Astrocyte (in vitro differentiated cells and primary cell): ENCODE measurements at places on chromosomes 4 and X. TPM values are rescaled to one million over a fixed set of nuclear protein-coding genes. Genes with fewer than 3 reads are reported as not detected.

DNA sequence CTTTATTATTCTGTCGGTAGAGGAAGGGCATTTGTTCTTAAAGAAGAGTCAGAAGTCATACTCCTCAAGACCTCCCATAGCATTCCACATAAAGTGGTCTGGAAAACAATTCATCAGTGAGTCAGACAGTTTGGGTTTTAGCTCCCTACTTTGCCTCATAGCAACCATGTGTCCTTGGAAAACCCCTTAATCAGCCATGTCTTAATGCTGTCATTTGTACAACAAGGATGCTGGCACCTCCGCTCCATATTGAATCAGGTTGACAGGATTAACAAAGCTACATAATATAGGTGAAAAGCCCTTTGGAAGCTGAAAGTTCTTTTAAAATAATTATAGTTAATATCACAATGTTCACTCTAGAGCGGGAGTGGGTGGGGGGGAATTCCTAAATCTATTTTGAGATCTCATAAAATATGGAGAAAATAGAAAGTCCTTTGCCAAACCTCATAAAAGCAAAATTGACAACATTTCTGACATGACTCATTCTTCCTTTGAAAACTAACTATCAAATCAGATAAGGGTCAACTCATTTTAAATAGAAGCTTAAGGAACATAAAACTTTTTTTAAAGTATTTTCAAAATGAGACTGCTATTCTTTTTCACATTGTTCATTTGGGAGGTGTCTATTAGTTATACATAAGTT lies 37.3 kb upstream of the GUCY1A1 start:
- no peaks in the 10 kb centered on the region for H3K36me3 ChIP-seq
- H3K27me3 ChIP-seq = no peaks in the 10 kb centered on the region
- DNase-seq = peak; percentile 72
- no peaks in the 10 kb centered on the region for H3K4me1 ChIP-seq

GRCh38 chr4:79492148-79492547 lies 84.1 kb upstream of the GK2 start:
- no peaks in the 10 kb centered on the region for H3K4me1 ChIP-seq
- H3K36me3 ChIP-seq = no peaks in the 10 kb centered on the region
- DNase-seq = no peak
- no peak overlapping the region for H3K27ac ChIP-seq
- no peaks in the 10 kb centered on the region for H3K27me3 ChIP-seq

The TMPRSS11A gene
- total RNA-seq = not detected in 2 replicates

DNA sequence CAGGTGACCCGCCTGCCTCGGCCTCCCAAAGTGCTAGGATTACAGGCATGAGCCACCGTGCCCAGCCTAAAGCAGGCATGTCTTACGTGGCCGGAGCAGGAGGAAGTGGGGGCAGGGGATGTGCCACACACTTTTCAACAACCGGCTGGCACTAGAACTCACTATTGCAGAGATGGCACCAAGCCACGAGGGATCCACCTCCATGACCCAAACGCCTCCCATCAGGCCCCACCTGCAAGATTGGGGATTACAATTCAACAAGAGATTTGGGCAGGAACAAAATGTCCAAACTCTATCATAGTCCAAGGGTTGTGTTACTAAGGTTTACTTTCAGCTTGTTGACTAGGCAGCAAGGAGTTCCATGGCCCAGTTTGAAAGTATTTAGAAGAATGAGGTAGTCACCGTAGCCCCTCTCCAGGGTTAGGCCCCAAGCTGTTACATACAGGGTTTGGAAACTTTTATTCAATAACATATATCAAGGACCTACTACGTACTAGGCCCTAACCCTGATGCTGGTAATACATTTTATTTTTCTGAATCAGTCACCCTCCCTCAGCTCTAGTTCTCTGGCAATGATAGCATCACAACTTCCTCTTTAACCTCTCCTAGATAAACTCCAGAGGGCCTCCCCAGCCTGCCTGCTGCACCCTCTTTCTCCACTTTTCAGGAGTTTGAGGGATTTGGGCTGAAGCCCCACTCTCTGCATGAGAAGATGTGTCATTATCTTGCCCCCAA lies 18.0 kb upstream of the TBC1D14 start:
- H3K27ac ChIP-seq = peak overlapping the region; percentile 3
- peaks cover 13% of the 10 kb centered on the region for H3K4me1 ChIP-seq
- no peak overlapping the region for H3K4me3 ChIP-seq
- H3K36me3 ChIP-seq = no peaks in the 10 kb centered on the region

- H3K4me1 ChIP-seq = no peaks in the 10 kb centered on the region
- DNase-seq = no peak
- no peaks in the 10 kb centered on the region for H3K27me3 ChIP-seq
- no peaks in the 10 kb centered on the region for H3K36me3 ChIP-seq
Observed at GRCh38 chr4:155234206-155234605, 25.8 kb downstream of the NPY2R start.

DNA sequence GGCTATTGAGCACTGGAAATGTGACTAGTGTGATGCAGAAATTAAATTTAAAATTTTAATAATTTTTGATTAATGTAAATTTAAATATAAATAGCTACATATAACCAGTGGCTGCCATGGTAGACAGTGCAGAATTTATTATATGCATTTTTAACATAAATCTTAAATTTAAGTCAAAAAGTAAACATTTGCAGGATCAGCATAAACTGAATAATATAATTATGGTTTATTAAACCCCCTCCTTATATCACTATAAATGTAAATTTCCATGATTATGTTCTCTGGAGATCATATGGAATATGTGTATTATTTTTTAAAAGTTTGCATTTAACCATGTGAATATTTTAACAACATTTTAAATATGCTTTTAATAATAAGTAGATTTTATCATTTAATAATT lies 155.8 kb downstream of the TEX13C start:
- H3K27ac ChIP-seq = no peak overlapping the region
- DNase-seq = no peak
- no peaks in the 10 kb centered on the region for H3K4me1 ChIP-seq
- H3K36me3 ChIP-seq = no peaks in the 10 kb centered on the region
- no peak overlapping the region for H3K4me3 ChIP-seq

- no peaks in the 10 kb centered on the region for H3K4me1 ChIP-seq
- no peak overlapping the region for H3K27ac ChIP-seq
- no peaks in the 10 kb centered on the region for H3K27me3 ChIP-seq
- no peaks in the 10 kb centered on the region for H3K36me3 ChIP-seq
- no peak overlapping the region for H3K4me3 ChIP-seq
Observed at GRCh38 chrX:116285501-116285900, 115.0 kb downstream of the AGTR2 start.

DNA sequence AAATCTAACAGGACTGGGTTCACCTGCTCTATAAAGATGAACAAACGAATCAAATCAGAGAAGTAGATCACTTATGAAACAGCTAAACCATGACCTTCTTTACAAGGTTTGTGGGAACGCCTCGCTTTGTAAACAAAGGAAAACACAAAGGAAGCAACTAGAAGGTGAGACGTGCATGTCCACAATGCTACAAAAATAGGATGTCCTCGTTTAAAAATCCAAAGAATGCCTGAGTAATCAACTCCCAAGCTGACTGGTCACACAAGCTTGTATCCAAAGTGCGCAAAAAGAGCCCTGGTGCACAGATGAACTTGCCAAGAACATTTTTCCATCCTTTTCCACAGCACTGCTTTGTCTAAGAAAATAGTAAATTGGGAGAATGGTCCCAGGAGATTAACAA lies 6.3 kb upstream of the SH3KBP1 start:
- no peak overlapping the region for H3K27ac ChIP-seq
- peaks cover 5% of the 10 kb centered on the region for H3K4me1 ChIP-seq
- H3K36me3 ChIP-seq = no peaks in the 10 kb centered on the region
- peak; percentile 69 for DNase-seq
- no peak overlapping the region for H3K4me3 ChIP-seq

GRCh38 chr4:110629214-110629754 lies 6.4 kb upstream of the PITX2 start:
- H3K4me3 ChIP-seq = no peak overlapping the region
- no peak overlapping the region for H3K27ac ChIP-seq
- peaks cover 94% of the 10 kb centered on the region for H3K27me3 ChIP-seq
- H3K4me1 ChIP-seq = peaks cover 3% of the 10 kb centered on the region
- no peak for DNase-seq
- no peaks in the 10 kb centered on the region for H3K36me3 ChIP-seq

DNA sequence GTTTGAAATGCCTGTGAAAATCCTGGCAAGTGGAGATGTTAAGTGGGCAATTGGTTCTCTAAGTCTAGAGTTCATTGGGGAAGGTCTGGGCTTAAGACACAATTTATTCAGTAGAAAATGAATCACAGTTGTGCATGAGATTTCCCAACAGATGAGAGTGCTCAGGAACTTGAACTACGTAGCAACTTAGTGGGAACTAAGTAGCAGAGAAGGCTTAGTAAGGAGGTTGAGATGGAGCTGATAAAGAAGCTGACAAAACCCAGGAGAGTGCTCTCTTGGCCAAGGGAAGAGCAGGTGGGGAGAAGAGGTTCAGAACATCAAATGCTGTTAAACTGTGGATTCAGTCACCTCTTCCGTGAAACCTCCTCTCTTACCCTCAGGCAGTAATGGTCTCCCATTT lies 33.0 kb downstream of the AFF1 start:
- peak; percentile 45 for DNase-seq
- H3K36me3 ChIP-seq = no peaks in the 10 kb centered on the region
- H3K27me3 ChIP-seq = no peaks in the 10 kb centered on the region
- no peak overlapping the region for H3K4me3 ChIP-seq
- no peak overlapping the region for H3K27ac ChIP-seq

The SLC10A6 gene
- total RNA-seq = 0.26 TPM in 1 of 2 replicates, not detected in the other

DNA sequence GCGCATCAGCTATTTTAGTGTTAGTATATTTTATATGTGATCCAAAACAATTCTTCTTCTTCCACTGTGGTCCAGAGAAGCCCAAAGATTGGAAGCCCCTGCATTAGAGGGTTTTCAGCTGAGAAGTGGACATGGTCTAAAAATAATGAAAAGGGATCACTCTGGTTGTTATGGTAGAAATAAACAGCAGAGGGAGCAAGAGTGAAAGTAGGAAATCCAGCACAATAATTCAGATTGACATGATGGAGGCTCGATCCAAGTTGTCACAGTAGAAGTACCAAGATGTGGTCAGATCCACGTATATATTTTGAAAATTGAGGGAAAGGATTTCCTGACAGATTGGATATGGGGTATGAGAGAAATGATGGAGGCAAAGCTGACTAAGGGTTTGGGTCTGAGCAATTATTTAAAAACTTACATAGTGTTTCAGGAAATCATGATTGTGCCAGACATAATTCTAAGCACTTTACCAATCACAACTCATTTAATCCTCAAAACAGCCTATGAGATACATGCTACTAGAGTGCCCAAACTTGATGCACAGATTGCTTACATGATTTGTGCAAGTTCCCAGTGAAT lies 17.0 kb upstream of the TMEM144 start:
- H3K27ac ChIP-seq = no peak overlapping the region
- H3K4me1 ChIP-seq = no peaks in the 10 kb centered on the region
- no peaks in the 10 kb centered on the region for H3K36me3 ChIP-seq
- H3K27me3 ChIP-seq = no peaks in the 10 kb centered on the region
- no peak overlapping the region for H3K4me3 ChIP-seq

- H3K36me3 ChIP-seq = peaks cover 14% of the 10 kb centered on the region
- peaks cover 43% of the 10 kb centered on the region for H3K4me1 ChIP-seq
- H3K27me3 ChIP-seq = no peaks in the 10 kb centered on the region
Observed at GRCh38 chr4:57043347-57044251, 64.9 kb downstream of the POLR2B start.

GRCh38 chrX:142001934-142002333 lies 98.2 kb downstream of the MAGEC1 start:
- H3K27ac ChIP-seq = no peak overlapping the region
- no peaks in the 10 kb centered on the region for H3K27me3 ChIP-seq
- no peak overlapping the region for H3K4me3 ChIP-seq
- no peak for DNase-seq
